ENCODE measurements at places on chromosomes 7 and 10. TPM values are rescaled to one million over a fixed set of nuclear protein-coding genes. Genes with fewer than 3 reads are reported as not detected.
A peak's percentile ranks its signal among the peaks of the same experiment; 100 is the strongest.

DNA sequence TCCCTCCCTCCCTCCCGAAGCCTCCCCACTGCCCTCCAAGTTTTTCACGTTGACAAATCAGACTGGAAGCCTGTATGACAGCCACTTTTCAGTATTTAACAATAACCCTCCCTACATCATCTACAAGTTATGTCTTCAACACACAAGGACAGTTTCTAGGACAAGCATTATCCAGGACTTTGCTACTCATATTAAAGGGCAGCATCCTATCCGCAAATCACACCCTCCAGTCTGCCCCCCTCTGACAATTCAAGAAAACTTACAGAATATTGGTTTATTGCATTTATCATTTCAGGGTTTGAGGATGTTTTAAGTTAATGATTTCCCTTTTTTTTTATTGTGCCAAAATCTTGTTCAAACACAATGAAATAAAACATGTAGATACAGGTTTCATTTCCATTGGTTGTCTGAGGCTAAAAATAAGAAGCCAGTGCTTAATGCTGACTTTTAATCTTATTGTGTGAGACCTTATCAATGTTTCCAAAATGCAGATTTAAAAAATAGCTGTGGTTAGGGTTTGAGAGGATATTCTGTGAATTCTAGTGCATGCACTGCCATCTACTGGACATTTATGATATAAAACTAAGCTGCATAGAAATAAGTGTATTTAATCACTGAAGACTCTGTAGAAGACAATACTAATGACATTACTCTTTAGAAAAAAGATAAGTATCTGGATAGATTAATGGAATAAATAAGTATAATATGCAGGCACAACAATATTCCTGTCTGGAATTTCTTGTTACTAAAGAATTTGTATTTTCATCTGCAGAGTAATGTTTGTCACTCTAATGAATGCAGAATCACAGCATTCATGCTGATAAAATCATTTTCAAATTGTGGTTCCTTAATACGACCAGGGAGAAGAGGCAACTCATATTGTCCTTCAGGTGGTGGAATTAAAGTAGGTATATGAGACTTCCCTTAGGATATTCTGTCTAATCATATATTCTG is 64.1 kb downstream of the CAV1 start:
- no peak for DNase-seq

DNA sequence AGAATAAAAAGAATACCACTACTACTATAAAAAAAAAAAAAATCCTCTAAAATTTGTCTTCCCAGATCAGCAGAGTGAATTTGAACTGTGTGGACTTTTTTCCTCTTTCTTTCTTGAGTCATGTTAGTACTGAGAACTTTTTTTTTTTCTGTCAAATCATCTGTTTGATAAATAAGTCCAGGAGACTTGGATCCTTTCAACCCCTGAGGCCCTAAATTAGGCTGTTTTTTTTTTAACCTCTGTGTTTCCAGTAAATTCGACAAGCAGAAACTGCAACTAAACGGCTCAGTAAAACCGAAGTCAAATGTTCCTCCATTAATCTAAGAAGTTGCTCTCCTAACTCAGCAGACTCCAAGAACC is 2.7 kb downstream of the MAP3K8 start:
- DNase-seq: no peak

DNA sequence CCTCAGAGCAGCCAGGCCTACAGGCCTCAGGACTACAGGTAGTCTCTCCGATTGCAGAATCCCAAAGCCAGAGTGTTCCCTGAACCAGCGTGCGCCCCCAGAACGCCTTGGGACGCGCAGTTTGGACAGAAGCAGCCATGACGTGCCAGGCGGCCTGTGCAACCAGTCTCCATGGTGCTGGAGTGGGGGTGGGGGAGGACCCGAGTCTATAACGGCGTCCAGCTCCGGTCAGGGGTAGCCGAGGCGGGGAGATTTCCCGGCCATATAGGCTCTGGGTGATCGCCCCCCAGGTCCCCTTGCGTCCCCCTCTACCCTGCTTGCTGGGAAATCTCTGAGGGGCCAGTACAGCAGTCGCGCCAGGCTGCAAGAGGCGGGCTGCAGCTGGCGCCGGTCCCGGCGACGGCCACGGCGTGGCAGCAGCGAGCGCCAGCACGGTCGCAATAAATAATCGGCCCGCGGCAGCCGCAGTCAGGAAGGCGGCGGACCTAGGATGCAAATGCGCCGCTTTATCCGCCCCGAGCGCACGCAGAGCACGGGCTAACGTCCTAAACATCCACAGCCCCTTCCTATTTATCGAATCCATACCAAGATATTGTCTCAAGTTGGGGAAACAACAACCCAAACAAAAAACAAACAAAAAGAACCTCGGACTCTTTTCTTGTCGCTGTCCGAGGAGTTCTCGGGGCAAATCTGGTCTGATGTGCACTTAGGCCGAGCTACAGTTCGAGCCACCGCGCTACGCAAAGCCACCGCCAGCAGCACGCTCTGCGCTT is 1.6 kb downstream of the HOXA3 start:
- peak; percentile 56 for DNase-seq

DNA sequence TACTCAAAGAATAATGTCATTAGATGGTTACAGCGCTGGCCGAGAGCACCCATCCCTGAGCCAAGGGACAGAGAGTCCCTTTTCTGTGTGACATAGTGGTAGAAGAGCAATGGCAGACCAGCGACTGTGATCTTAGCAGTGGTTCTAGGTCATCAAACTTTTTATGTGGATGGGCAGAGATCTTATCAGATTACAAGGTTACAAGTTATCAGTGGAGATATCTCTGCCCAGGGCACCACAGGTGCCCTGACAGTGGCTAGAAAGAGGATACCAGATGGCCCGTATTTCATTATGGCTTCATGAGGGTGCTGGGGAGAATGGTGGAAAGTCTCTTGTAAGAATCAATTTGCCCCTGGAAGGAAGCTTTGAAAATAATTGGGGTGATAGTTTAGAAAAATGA is 62.7 kb downstream of the CYCS start:
- DNase-seq: no peak

DNA sequence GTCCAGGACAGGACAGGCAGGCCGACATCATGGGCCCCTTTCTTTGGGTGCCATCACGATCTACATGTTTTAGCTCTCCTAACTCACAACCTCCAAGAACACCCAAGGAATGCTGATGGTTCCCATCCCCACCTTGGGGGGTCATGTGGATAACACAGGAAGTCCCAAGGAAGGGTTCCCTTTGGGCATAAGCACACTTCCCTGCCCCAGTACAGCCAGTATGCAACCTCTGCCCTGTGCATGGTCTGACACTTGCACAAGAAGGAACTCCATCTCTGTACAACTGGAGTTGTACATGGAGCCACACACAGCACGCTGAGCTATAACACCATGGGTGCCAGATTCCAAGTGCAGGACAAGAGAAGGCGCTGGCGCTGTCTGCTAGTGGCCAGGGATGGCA is 11.0 kb downstream of the MAT1A start:
- no peak for DNase-seq

The CPA2 gene
- 3.3 TPM for total RNA-seq

- DNase-seq: no peak
Measured at GRCh38 chr10:4266416-4267085, 481.5 kb upstream of the KLF6 start.

GRCh38 chr7:71824006-71824760 is 588.0 kb downstream of the CALN1 start:
- no peak for DNase-seq

DNA sequence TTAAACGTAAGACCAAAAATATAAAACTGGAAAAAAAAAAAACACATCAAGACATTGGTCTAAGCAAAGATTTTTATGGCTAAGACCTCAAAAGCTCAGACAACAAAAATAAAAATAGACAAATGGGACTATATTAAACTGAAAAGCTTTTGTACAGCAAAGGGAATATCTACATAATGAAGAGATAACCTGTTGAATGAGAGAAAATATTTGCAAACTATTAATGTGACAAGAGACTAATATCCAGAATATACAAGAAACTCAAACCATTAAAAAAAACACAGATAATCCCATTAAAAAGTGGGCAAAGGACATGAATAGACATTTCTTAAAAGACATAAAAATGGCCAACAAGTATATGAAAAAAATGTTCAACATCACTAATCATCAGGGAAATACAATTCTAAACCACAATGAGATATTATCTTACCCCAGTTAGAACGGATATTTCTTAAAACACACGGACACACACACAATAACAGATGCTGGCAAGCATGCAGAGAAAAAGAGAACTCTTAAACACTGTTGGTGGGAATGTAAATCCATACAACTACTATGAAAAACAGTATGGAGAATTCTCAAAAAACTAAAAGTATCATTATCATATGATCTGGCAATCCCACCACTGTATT is 28.8 kb downstream of the CNOT4 start:
- DNase-seq: no peak

The ARHGAP19 gene
- total RNA-seq: 10.9 TPM

- no peak for DNase-seq
Measured at GRCh38 chr10:11511321-11511720, 100.1 kb downstream of the USP6NL start.

- no peak for DNase-seq
Measured at GRCh38 chr7:67100956-67101361, 104.3 kb downstream of the TYW1 start.

GRCh38 chr10:117818721-117819120 is 228.0 kb downstream of the RAB11FIP2 start:
- DNase-seq: no peak

- no peak for DNase-seq
Measured at GRCh38 chr7:140358412-140359051, 39.8 kb downstream of the SLC37A3 start.

The NEURL1 gene
- 4.9 TPM for total RNA-seq

The PNLIPRP3 gene
- not detected for total RNA-seq

The CCZ1B gene
- 47.2 TPM for total RNA-seq

The NPFFR1 gene
- 0.03 TPM for total RNA-seq

The CALCR gene
- total RNA-seq: 0.17 TPM

Data from mucosa of gallbladder (tissue), 1 donor.